Right lung (tissue), 10 donors: ENCODE measurements at places on chromosomes 7 and 10.

DNA sequence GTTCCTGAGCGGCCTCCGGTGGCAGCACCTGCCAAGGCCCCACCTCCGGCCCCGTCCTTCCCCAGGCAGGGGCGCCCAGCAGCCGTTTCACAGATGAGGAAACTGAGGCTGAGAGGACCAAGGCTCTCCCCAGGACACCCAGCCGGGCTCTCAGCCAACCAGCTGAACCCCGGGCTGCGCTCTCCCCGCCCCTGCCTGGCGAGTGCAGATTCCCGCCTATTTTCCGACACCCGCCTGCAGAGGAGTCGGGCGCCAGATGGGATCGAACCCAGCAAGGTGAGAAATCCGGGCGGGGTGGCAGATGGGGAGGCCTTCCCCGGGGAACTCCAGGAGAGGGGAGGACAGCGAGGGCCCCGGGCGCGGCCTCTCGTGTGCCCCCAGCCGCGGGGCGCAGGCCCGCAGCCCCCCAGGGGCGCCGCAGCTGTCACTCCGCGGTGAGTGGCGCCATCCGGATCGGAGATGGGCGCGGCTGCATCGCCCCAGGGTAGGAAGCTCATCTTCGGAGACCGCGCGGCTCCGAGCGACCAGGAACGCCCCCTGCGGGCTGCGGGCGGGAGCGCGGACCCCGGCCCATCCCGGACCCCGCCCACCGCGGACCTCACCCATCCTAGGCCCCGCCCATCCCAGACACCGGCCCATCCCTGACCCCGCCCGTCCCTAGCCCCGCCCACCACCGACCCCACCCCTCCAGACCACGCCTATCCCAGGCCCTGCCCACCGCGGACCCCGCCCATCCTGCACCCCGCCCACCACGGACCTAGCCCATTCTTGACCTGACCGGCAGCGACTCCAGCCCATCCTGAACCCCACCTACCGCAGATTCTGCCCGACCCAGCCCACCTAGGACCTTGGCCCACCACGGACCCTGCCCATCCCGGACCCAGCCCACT is 90.3 kb downstream of the MICALL2 start:
- no peak for DNase-seq

DNA sequence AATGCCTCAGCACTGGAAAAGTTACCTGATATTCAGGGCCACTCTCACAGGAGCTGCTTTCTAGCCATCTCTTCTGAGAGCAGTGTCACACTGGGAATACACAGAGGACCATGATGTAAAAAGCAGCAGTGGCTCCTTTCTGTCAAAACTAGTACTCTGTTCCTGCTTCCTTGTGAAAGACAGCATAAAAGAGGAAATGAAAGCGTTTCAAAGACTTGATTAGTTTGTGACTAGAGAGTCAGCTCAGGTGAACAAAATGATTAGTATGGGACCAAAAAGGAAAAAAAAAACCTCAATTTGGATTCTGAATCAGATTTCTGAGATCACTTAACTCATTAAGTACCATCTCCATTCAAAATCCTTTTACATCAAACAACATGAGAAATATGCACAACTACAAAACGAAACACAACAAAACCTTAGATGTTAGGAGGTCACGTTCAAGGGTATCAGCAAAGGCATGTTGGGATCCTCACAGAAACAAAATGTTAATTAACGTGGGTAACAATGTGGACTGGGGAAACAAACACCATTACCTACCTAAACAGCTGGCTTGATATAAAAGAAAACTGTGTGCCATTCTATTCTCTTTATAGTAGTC is 103.7 kb downstream of the MACC1 start:
- no peak for DNase-seq

GRCh38 chr10:131576341-131577177 is 265.0 kb upstream of the TCERG1L start:
- DNase-seq, result no peak

GRCh38 chr10:14727465-14727864 is 47.2 kb downstream of the FAM107B start:
- DNase-seq, result no peak

GRCh38 chr7:27665531-27665930 is 2.8 kb upstream of the HIBADH start:
- no peak for DNase-seq
